ENCODE measurements at places on chromosomes 1 and 21.

DNA sequence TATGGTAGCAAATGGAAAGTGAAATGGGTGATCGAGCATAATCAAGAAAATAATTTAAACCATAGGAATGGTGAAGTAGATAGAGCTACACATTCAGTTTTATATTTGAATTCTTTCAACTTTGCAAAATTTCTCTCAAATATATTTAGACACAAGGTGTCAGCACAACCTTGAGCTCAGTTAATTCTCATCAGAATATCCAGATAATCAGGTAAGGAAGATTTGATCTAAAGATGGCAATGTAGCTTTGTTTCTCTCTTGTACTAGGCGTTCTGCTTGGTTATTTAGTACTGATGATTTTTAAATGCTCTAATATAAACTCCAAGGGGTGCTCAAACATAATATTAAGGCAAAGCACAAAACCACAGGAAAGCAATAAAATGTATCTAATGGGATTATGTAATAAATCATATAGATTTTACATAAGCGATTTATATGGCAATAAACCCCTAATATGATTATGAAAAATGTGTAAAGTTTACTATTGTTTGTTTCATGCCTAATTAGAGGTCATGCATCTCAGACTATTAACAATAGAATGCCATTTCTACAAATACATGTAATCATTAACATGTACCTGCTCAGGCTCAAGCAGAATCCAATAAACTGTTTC is 32.4 kb upstream of the SERTAD4 start:
- DNase-seq, result no peak

GRCh38 chr1:183079712-183080388 is 56.6 kb downstream of the LAMC1 start:
- DNase-seq, result no peak

- no peak for DNase-seq
These were observed 1.1 kb upstream of the KNCN start for GRCh38 chr1:46552357-46553237.

- DNase-seq, result no peak
These were observed 230.1 kb downstream of the BARHL2 start for GRCh38 chr1:90486996-90487395.

DNA sequence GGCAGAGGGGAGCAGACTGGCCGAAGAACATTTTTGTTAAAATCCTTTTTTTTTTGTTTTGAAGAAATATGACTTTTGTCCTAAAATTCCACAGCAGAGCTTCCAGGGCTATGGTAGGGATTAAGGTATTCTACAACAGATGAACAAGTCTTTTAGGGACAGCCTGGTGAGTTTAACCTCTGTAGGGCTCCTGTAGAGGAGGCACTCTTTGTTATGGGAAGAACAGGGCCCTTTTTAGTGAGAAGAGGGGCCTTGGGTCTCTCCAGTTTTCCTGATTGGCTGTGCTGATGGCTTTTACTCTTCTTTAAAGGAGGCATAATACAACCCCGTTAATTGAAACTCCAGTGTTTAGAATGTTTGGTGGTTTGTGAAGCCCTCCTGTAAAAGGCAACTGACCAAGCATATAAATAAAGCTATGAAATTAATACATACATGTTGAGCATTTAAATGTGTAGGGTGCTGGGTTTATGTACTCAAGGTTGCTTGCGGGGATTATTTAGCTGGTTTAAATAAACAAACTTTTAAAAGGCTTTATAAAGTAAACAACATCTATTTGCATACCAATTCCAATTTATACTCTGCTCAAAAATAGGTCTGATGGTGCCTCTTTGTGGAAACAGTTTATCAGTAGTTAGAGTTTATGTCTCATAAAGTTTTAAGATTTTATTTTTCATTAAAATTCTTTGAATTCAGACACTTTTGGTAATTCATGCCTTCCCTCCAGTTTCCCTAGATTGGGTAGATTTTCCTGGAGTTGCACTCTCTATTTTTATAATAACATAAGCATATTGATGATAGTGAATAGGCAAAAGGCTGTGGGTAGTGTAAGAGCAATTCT is 46.5 kb downstream of the PBX1 start:
- no peak for DNase-seq

GRCh38 chr1:83694449-83694848 is 304.5 kb downstream of the TTLL7 start:
- DNase-seq, result no peak

DNA sequence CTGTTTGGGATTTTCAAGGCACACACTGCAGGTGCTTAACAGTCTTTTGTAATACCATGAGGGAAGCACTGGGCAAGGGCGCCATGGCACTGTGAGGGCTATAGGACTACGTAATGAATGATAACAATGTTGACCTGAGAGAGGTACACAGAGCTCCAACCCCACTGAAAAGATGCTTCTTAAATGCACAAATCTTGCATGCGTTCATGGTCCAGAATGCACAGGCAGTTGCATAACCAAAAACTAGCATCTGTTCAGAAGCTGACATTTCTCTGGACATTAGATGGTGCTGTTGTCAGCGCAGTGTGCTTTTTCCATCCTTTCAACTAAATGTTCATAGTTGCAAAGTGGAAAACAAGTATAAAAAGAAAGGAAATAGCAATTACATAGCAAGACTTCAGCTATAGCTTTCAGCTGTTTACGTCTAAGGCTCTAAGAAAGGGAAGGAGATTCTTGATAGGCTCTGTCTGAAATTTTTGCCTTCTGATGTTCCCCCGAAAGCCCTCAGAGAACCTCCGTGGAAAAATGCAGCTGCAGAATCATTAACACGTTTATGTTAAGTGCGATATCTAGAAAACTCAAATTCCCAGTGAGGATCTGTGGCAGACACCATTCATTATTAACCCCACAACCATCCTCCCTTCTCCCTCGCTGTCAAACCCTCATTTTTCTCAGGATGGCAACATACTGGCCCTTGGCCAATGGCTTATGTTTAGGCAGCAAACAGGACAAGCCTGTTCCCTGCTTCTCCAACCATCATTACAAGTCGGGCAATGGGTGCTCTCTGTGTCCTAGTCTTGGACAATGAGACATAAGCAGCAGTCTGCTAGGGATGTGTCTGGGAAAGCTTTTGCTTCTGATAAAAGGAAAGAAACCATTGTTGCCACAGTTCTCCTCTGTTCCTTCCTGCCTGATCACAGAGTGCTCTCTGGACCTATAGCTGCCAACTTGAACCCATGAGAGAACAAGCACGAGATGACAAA is 8.2 kb upstream of the TARBP1 start:
- DNase-seq, result no peak

GRCh38 chr1:32427264-32427963 is 33.2 kb upstream of the BSDC1 start:
- DNase-seq, result no peak

GRCh38 chr1:228490120-228491078 is 3.2 kb downstream of the RNF187 start:
- no peak for DNase-seq

- no peak for DNase-seq
These were observed 27.2 kb upstream of the CSF1 start for GRCh38 chr1:109883248-109883955.

GRCh38 chr1:33055210-33056008 is 18.7 kb upstream of the AK2 start:
- no peak for DNase-seq

DNA sequence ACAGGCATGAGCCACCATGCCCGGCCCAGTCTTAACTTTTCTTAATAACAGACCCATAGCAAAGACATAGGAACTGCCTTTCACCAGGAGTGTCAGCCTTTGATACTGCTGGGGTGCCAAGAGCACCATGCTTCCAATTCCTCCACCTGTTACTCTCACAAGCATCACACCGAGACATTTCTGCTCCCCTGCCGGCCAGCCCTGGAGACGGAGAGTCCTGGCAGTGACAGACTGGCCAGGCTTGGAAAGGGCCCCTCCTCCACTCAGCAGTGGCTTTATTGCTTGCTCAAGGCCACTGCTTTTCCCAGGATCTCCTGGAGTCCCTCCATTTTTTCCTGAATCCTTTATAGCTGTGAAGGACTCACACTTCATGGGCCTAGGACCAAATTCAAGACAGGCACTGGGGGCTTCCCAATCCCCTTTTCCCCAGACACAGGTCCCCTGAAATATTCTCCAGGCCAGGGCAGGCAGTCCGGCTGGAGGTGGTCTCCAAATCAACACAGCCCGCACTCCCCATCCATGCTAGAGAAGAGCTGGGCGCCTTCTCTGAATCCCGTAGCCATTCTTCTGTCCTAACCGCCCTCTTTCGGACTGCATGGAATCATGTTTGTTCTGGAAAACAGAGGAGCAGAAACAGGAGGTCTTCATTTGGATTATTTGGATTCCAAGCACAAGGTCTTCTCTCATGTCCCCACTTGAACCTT is 25.5 kb upstream of the PTPRF start:
- no peak for DNase-seq
